ENCODE measurements at places on chromosomes 12 and 14. TPM values are rescaled to one million over a fixed set of nuclear protein-coding genes. Genes with fewer than 3 reads are reported as not detected.

ACAD10 gene
- 11.1 TPM for total RNA-seq

TDRD9 gene
- total RNA-seq: 1.3 TPM

TMEM63C gene
- not detected for total RNA-seq

TMEM263 gene
- 59.8 TPM for total RNA-seq

INHBC gene
- not detected for total RNA-seq

NFATC4 gene
- total RNA-seq: 33.5 TPM

MYL6 gene
- 1,882 TPM for total RNA-seq

DHRS2 gene
- total RNA-seq: not detected

AGAP2 gene
- 1.8 TPM for total RNA-seq

ZNF385A gene
- total RNA-seq: 53.9 TPM

RNASE13 gene
- total RNA-seq: not detected

BCL11B gene
- 0.88 TPM for total RNA-seq

DIO3 gene
- total RNA-seq: 4.9 TPM

GCH1 gene
- total RNA-seq: 5.1 TPM

KRT80 gene
- not detected for total RNA-seq

ENDOU gene
- total RNA-seq: 0.33 TPM

KRT71 gene
- not detected for total RNA-seq

ARID2 gene
- total RNA-seq: 46.5 TPM

SMOC1 gene
- 7.7 TPM for total RNA-seq

GPR132 gene
- 5.5 TPM for total RNA-seq

TMEM179 gene
- total RNA-seq: not detected

CMKLR1 gene
- total RNA-seq: 12.4 TPM

CATSPERB gene
- total RNA-seq: 4.7 TPM

SMIM41 gene
- total RNA-seq: not detected

MANSC4 gene
- total RNA-seq: not detected

EIF2B1 gene
- total RNA-seq: 94.5 TPM

PDE3A gene
- total RNA-seq: 12.8 TPM

CMA1 gene
- 0.98 TPM for total RNA-seq

POU6F1 gene
- 9.5 TPM for total RNA-seq

TTC7B gene
- 31.0 TPM for total RNA-seq

RGS6 gene
- 13.4 TPM for total RNA-seq

TAS2R19 gene
- total RNA-seq: 5.7 TPM

PRPH gene
- 0.88 TPM for total RNA-seq

All from subcutaneous adipose tissue (tissue), 4 donors.